ENCODE measurements at places on chromosomes 3 and 15.

DNA sequence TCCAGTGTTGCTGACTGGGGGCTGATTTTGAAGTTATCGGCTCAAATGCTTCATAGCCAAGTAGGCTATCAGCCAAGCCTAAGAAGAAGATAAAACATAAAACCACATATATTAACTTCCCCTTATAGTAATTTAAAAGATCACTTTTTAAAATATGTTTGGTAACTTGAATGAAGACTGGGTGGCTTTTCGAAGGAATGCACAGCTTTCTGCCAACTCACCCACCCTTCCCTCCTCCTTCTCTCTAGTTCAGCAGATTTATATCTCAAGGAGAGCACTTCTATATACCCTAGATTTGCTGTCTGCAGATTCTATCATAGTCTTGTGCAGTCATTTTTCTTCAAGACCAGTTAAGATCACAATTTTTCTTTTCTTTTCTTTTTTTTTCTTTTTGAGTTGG lies 189.4 kb upstream of the CHRM5 start:
- DNase-seq = no peak

DNA sequence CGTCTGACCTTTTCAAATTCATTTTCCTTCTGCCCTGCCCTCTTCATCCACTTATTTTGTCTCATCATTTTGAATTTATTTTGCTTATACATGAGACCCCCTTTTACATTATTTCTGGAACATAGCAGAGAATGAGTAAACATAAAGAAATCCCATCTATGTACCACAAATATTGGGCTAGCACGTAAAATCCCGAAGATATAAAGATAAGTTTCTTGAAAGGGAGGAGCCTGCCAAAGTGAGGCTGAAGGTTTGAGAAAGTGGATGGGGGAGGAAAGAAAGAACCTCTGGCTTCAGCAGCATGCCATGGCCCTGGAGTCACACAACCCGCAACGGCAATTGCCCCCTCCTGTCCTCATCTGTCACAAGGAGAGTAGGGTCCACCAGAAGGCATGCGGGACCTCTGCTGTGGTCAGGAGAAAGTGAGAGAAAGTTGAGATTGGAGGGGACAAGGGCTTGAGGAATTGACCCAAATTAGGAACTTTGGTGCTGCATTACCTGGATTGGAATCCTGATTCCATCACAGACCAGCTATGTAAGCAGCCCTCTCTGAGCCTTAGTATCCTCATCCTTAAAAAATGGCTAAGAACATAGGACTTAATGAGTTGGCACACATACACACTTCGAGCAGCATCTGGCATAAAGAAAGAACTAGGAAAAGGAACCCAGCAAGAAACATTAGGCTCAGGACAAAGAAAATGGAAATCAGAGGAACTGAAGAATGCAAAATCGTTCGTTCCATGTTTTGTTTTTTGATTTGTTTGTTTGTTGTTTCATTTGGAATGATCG lies 53.7 kb upstream of the GYG1 start:
- no peak for DNase-seq

GRCh38 chr15:40011303-40011702 lies 27.7 kb downstream of the SRP14 start:
- no peak for DNase-seq

DNA sequence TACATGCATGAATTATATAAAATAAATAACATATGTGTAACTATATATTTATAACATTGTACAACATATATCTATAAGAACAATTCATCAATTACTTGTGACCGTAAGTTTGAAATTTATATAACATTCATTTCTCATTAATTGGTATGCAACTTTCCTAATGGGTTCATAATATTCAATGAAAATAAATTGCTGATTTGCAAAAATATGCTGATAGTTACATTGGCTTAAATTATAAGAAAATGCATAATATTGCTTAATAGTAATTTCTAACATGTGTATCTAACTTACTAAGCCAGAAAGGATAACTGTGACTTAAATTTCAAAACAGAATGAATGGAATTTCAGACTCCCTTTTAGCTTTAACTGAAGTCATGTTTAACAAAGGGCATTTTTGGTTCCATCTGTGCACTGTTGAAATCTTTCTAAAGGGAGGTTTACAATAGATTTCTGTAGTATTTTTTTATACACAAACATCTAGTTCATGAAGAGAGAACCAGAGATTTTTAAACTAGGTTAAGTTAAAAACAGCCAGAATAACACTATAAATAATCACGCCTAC lies 310.9 kb downstream of the TBC1D5 start:
- DNase-seq = no peak

- DNase-seq = no peak
These were observed 179.8 kb downstream of the SLCO3A1 start for GRCh38 chr15:92033314-92033713.

GRCh38 chr3:195511136-195511535 lies 32.0 kb downstream of the PPP1R2 start:
- DNase-seq = no peak

DNA sequence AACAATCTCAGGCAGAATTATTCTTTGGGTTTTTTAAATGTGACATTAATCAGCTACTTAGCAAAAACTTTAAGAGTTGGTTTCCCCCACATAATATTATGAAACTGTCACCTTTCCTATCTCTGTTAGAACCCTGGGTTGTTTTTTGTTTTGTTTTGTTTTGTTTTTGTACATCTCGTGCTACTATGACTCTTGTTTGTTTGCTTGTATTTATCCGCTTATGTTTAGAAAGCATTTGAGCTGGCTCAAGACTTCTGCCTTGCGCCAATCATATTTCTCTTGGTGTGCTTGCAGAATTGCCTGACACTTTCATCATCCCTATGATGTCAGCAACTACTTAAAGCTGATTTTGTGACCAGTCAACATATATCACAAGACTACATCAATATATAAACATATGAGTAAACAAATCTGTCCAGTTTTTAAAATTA lies 116.9 kb downstream of the DCLK3 start:
- DNase-seq = no peak

- DNase-seq = no peak
These were observed 29.7 kb downstream of the HACD3 start for GRCh38 chr15:65559941-65560340.

DNA sequence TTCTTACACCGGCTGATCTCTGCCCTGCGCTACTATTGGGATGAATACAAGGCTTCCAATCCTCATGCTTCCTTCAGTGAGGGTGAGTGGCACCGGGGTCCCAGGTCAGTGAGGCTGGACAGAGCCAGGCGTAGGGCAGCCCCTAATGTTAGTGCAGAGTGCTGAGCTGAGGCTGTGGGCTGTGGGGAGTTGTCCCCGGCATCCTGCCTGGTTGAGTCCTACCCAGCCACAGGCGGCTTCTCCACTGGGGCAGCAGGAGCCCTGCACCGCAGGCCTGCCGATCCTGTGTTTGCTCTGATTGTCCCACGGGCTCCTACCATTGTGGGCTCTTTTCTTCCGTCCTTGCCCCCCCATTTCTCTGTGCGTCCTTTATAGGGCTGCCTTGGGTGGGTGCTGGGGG lies 13.3 kb downstream of the RNF123 start:
- DNase-seq = no peak

DNA sequence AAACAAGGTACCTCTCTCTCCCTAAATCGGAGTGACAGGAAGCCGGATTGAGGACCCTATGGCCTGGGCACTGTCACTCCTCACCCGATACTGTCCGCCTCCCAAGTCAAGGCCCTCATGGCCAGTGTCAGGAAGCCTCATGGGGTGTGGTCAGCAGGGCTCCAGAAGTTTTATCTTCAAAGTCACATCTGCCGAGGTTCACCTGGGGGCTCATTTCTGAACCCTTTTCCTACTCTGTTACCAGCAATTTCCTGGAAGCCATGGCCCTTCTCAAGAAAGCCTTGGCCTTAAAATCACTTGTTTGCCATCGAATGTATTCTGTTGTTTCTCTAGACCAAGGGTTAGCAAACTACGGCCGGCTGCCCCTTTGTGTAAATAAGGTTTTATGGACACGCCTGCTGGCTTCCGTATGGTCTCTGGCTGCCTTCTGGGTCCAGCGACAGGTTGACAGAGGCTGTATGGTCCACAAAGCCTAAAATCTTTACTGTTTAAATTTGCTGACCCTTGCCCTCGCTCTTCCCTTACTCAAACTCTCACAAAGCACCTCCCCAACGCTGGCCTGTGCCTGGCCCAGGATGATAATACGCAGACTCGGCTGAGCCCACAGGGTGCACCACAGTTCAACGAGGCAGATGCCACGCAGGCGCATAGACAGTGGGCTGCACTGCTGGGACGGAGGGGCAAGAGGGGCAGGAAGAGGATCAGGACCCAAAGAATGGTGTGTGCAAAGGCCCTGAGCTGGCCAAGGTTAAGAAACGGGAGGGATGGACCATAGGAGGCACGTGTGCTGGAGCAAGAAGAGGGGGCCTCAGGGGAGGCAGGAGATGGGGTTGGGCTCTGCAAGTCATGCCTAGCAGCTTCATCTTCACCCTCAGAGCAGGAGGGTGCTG lies 24.7 kb upstream of the DUSP7 start:
- no peak for DNase-seq

GRCh38 chr15:27864086-27864485 lies 235.0 kb downstream of the OCA2 start:
- no peak for DNase-seq

DNA sequence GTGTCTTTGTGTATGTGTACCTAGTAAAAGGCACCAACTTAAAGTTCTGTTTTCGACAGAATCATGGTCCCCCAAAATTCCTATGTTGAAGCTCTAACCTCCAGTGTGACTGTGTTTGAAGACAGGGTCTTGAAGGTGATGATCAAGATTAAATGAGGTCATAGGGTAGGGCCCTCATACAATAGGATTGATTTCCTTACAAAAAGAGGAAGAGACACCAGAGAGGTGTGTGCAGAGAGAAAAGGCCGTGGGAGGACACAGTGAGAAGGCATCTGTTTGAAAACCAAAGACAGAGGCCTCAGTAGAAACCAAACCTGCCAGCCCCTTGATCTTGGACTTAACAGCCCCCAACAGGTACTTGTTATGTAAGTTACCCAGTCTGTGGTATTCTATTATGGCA lies 52.0 kb upstream of the CORO2B start:
- no peak for DNase-seq

DNA sequence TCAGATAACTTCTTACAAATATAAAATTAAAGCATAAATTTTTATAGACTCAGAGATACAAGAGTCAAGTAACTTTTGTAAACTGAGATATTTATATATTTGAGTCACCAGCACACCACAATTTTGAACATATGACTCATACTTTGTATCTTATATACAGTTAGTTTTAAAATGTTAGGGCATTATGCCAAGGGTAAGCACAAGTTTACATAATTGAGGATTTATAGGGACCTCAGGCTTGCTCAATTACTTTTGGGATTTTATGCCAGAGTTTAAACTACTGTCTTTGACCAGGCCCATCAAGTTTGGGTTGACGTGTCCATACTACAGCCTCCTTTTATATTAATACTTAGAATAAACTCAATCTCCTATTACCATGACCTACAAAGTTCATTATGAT lies 7.4 kb upstream of the FGF7 start:
- DNase-seq = no peak

DNA sequence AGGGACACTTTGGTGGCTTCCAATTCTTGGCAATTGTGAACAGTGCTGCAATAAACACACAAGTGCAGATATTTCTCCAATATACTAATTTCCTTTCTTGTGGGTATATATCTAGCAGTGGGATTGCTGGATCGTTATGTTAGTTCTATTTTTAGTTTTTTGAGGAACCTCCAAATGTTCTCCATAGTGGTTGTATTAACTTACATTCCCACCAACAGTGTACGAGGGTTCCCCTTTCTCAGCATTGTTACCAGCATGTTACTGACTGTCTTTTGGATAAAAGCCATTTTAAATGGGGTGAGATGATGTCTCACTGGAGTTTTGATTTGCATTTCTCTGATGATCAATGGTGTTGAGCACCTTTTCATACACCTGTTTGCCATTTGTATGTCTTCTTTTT lies 92.8 kb downstream of the DAPK2 start:
- DNase-seq = no peak

DNA sequence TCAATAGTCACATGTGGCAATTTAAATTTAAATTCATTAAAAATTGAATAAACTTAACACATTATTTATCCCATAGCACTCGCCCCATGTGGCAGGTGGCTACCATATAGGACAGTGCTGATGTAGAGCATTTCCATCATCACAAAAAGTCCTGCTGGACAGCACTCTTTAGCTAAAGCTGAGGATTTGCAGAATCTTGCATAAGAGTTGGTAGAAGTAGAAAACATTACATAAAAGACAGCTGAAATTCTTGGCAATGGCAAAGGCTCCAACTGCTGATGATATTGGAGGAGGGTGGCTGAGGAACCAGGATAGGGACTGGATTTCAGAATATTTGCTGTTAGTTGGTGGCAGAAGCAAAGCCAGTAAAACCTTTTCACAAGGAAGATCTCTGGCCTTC lies 230.7 kb upstream of the SATB1 start:
- no peak for DNase-seq

GRCh38 chr3:77514766-77515165 lies 474.9 kb downstream of the ROBO2 start:
- DNase-seq = no peak

DNA sequence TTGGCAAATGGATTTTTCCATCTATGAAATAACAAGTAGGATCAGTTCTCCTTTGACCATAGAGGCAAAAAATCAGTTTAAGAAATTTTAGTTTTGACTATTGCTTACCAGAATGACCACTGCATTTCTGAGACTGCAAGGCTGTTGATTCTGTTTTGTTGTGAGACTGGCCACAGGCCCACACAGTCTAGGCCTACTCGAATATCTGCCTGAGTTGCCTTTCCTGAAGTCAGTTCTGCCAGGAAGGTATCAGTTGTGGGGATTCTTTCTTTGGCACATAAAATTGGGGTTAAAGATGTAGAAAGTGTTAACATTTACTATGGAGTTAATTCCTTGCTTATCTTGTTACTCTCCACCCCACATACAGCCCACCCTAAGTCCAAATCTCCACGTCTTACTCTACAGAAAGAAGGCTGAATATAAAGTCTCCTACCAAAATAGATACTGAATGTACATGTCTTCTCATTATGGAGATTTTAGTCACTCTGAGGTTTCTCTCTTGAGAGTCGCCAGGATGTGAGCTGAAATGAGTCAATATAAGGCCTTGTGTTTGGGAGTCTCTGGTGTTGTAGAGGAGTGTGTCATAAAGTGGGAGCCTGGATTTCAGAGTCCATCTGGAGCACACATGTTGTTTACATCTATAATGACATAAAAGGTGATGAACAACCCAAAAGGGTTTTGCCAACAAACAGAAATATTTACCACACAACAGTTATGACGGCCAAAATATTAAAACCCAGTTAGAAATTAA lies 45.0 kb upstream of the WWTR1 start:
- no peak for DNase-seq

- no peak for DNase-seq
These were observed 367.9 kb upstream of the PROK2 start for GRCh38 chr3:72152551-72153476.

DNA sequence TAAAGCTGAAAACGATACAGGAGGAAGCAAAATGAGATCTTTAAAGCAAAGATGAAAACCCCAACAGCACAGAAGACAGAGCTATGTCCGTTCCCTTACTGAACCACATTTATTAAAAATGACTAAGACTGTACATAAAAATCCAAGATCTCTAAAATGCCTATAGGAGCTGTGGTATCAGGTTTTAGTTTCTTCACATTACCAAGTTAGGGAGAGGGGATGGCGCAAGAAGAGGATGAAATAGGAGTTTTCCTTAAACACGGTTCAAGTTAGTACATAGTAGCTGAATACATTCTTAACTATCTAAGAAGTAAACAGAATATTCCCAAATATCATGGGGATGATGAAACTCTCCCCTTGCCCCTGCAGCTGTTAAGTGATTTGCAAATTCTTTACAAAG lies 6.3 kb downstream of the EOMES start:
- no peak for DNase-seq
